ENCODE measurements at places on chromosomes 13 and 19.
A peak's percentile ranks its signal among the peaks of the same experiment; 100 is the strongest.

DNA sequence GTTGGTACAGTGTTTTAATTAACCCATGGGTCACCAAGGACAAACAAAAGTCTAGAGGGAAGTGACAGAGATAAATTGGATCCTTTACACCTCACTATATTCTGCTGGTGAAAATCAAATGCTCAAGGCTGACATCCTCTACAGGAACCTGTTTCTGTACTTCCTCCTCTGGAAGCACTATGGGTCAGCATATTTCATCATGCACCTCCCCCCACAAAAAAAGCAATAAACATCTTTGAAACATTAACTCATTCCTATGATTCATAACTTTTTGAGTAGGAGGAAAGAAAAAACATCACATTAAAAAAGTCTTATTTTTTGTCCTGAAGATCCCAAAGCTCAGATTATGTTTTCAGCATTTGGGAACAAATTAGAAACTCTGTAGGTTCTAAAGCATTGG lies 588.3 kb upstream of the SGCG start:
- DNase-seq, result no peak

GRCh38 chr19:18832306-18833140 lies 764 bp downstream of the UPF1 start:
- DNase-seq, result peak; percentile 23

DNA sequence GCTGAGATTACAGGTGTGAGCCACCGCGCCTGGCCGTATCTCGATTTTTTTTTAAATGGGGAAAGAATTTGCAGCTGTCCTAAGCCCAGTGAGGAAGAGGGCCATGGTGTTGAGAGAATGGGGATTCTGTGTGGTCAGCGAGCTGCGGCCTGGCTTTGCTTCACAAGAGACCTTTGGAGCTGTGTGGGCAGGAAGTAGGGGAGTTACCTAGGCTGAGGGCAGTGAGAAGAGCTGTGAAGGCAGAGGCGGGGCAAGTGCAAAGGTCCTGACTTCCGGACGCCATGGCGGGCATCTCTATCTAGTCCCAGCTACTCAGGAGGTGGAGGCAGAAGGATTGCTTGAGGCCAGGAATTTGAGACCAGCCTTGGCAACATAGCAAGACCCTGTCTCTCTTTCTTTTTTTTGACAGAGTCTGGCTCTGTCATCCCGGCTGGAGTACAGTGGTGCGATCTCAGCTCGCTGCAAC lies 4.9 kb downstream of the AP2A1 start:
- no peak for DNase-seq

DNA sequence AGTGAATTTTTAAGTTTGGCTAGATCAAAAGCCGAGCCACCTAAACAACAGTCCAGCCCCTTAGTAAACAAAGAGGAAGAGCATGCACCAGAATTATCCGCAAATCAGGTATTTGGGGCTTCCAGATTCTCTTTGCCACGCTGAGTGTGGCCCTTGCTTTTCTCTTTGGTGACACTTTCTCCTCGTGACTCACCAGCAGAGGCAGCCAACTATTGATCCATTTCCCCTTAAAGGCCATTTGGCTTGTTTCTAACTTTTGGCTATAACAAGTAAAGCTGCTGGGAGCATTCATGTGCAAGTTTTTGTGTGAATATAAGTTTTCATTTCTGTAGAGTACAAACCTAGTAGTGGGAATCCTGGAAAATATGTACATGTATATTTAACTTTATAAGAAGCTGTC lies 17.6 kb upstream of the WDR88 start:
- no peak for DNase-seq

DNA sequence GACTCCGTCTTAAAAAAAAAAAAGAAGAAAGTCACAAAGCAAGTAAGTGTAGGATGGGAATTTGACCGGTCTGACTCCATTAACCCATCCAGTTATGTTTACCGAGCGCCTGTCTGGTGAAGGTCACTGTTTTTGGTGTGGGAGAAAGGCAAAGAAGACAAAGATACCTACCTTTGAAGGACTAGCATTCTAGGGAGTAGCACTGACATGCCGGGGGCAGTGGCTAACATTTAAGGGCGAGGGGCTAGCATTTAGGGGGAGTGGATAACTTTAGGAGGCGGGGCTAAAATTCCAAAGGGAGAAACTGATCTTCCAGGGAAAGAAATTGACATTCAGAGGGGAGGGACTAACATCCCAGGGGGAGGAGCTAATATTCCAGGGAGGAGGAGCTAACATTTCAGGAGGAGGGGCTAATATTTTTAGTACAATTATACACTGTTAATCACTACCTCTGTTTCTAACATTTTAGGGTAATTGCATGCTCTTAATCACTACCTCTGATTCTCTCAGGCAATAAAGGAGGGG lies 8.7 kb downstream of the GPR32 start:
- no peak for DNase-seq

DNA sequence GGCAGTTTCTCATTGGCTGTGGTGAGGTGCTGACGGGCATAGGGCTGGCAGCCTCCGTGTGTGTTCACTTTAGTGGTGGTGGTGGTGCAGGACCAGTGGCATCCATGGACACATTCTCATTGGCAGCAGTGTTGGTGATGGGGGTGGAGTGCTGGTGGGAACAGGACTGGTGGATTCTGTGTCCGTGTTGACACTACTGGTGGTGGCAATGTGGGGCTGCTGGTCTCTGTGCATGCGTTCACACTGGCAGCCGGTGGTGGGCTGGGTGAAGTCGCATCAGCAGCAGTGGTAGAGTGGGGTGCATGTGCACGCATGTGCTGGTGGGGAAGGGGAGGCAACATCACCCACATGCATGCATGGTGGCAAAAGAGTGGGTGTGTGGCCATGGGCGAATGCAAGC lies 1471.4 kb upstream of the PCDH20 start:
- DNase-seq, result no peak

DNA sequence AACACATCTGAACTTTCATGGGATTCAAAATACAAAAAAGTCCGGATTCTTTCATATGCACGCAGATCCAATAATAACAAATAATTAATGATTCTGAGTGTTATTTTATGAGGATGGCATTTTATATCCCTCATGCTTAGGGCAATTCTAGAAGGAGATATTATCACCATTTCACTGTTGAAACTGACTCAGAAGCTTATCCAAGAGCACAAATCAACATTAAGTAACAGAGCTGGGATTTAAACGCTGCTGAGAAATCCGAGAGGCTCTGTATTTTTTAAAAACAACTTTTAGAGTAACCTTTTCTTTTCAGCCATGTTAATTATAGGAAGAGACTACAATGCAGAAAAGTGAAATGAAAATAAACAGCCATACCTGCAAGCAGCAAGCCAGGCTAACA lies 30.3 kb downstream of the ATP7B start:
- no peak for DNase-seq

DNA sequence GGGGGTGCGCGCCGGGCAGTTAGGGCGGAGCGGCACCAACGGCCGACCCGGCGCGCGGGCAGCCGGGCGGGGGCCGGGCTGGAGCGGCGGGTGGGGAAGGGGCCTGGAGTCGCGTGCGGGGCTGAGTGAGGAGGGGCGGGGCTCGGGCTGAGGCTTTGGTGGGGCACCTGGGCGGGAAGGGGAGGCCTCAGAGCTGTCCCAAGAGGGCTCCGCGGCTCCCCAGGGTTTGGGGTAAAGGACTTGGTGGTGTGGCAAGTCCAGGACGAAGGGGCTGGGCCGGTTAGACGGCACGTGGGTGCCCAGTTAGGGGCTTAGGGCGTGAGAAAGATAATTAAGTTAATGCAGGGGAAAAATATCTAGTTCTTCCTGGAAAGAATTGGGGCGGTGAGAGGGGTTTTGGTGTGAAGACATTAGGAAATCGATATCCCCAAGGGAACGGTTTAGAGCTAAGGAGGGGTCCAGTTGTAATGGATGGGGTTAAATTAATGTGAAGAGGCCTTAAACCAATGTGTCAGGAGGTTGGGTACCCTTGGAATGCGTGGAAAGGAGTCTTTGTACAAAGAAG lies 496 bp downstream of the ZNF574 start:
- DNase-seq, result no peak

GRCh38 chr19:30783212-30783611 lies 411.0 kb downstream of the ZNF536 start:
- no peak for DNase-seq

DNA sequence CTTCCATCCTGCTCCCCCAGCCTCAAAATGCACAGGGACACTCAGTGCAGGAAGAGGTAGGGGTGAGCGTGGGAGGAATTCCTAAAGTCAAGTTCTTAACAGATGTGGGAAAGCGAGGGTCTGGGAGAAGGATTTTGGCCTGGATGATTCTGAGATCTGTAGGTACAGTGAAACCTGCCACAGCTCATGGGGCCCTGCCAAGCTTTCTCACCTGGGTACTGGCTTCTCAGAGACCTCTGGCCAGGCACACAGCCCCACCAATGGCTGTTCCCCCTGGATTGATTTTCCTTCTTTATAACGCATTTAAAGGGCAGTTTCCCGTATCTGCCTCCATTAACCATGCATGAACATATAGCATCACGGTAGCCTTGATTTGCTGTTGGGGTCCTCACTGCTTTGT lies 47.0 kb upstream of the GSX1 start:
- no peak for DNase-seq

DNA sequence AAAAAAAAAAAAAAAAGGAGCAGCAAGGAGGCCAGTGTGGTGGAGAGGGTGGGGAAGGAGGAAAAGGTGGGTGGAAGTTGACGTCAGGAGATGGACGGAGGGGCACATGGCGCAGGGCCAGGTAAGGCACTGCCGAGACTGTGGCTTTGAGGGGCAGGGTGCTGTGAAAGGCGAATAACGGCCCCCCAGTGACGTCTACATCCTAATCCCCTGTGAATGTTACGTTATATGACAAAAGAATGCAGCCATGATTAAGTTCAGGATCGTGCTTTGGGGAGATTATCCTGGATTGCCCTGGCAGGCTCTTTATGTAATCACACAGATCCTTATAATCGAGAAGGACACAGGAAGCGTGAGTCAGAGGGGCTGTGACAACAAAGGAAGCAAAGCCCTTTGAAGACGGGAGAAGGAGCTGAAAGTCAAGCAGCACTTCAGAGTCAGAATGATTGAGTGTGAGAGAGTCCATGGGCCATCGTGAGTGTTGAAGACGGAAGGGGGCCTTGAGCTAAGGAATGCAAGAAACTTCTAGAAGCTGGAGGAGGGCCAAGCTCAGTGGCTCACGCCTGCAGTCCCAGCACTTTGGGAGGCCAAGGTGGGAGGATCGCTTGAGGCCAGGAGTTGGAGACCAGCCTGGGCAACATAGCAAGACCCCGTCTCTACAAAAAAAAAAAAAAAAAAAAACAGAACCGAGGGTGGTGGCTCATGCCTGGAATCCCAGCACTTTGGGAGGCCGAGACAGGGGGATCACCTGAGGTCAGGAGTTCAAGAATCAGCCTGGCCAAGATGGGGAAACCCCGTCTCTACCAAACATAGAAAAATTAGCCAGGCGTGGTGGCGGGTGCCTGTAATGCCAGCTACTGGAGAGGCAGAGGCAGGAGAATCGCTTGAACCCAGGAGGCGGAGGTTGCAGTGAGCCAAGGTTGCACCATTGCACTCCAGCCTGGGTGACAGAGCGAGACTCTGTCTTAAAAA lies 13.8 kb upstream of the CEACAM16 start:
- peak; percentile 51 for DNase-seq

DNA sequence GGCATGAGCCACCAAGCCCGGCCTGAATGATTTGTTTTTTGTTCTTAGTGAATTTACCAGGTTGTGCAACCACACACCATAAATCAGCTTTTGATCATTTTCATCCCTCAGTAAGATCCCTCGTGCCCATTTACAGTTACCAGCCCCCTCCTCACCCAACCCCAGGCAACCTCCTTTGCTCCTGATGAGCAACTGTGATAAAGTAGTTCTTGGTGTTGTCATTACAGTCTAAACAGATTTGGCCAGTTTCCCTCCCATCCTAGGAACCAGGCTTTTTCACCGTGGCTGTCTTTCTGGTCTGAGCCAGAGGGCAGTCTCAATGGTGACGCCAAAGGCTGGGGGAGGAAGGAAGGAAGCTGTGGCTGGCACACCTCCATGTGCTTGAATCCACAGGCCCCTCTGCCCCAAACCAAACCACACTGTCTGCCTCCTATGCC lies 61.2 kb upstream of the WDFY2 start:
- DNase-seq, result peak; percentile 77

- peak; percentile 72 for DNase-seq
Observed at GRCh38 chr19:2524840-2525723, 49.2 kb downstream of the GADD45B start.

DNA sequence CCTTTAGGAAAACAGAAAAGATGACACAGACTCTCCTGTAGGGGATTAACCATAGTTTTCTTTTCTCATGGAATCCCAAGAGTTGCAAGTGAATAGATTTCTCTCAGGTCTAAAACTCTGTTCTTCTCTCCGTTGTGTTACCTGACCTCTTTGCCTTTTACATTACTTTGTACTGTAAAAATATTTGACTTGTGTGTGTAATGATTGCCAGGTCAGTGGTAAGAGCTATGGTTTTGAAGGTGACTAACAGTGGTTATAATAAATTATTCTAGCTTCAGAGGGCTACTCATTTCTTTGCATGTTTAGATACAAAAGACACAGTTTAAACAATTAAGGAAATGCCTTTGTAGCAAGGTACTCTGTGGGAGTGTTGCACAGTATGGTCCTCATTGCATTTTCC lies 23.0 kb upstream of the PSG2 start:
- no peak for DNase-seq

DNA sequence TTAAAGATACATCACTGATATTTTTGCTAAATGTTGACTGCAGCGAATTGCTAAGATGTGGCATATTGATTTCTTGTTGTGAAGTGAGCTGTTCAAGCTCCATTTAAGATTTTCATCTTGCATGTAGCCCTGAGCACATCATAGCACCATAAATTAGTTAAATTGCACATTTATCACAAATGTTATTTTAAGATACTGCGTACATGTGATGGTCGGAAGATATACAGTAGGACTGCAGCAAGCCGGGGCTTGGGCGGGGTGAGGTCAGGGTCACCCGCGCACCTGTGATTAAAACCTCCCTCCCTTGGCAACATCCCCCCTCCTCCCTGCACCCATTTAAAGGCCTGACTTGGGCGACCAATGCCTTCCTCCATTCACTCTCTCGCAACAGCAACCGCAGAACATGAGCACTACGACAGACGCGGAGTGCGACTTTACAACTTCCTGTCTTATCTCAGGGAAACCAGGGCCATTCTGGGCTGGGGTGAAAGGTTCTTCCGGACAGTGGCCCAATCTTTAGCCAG lies 76.6 kb downstream of the TSHZ3 start:
- DNase-seq, result no peak

DNA sequence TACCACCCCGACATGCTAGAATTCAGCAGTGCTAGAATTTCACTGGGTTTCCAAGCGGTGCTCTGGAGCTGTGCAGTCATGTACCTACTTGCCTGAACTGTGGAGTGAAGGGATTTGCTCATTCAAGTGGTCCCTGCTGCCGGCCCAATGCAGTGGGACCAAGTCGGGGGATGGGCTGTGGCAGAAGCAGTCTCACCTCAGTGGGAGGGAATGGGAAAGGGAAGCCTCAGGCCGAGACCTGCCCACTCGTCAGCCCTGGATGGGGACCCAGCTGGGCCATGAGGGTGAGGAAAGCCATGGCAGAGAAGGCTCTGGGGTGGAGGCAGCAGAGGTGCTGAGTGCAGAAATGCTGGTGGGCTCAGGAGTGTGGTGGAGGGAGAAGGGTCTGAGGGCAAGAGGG lies 14.9 kb downstream of the KLHL26 start:
- DNase-seq, result no peak

GRCh38 chr19:40143612-40144011 lies 47.6 kb upstream of the MAP3K10 start:
- no peak for DNase-seq

- DNase-seq, result no peak
Observed at GRCh38 chr13:70758932-70759331, 650.7 kb upstream of the KLHL1 start.

- DNase-seq, result no peak
Observed at GRCh38 chr13:109649713-109650112, 136.7 kb downstream of the IRS2 start.

- DNase-seq, result peak; percentile 61
Observed at GRCh38 chr19:5987077-5987818, 9.3 kb upstream of the RANBP3 start.
